NCI-H526 treated with DMSO at 0.1 percent for 48 hours (cell line): ENCODE measurements at places on chromosomes 12 and 14.

DNA sequence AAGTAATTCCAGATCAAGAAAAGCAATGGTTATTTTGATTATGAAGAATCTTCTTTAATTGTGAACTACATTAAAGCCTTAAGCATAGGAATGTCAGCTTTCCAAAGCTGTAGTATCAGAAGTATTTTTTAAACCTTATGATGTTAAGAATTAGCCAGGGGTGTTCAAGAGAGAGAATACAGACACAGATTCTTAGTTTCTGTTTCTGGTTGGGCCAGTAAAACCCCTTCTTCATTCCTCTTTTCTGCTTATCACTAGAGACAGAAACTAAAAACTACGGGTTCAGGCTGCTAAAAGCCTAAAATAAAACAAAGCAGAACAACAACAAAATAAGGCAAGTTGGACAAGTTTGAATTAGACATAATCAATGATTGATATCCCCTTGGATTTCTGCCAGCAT, 38.2 kb downstream of the IFT43 start:
- DNase-seq, result no peak

DNA sequence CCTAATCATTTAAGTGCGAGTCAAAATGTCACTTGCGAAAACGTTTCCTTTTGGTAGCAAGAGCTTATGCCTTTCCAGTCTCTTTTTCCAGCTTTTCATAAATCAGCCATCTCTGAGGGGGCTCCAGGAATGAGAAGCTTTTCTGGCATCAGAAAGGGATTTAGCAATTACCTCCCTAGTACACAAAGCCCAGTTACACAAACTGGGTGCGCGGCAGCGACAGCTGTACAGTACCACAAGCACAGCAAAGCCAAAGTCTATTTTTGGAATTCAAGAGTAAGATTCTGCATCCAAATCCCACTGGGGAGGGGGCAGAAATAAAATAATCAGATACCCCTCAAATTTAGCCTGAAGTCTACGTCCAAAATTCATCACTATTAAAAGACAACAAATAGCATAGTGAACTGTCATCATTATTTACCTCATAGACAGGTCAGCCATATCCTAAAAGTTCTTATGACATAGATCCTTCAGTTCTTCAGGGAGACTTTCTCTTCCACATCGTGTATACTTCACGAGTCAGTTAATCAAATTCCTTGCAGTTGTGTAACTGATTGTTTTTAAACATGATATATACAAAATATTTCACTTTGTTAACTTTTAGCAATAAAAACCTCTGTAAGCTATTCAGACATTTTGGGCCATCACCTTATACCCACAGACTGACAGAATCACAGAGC, 150.8 kb downstream of the TTC7B start:
- DNase-seq, result no peak

GRCh38 chr12:93468008-93468371, 676 bp downstream of the MRPL42 start:
- DNase-seq, result peak; percentile 39

GRCh38 chr12:52575256-52575655, 1.6 kb upstream of the KRT74 start:
- no peak for DNase-seq

- DNase-seq, result peak; percentile 19
Measured at GRCh38 chr12:58254463-58255100, 313.2 kb downstream of the ATP23 start.

DNA sequence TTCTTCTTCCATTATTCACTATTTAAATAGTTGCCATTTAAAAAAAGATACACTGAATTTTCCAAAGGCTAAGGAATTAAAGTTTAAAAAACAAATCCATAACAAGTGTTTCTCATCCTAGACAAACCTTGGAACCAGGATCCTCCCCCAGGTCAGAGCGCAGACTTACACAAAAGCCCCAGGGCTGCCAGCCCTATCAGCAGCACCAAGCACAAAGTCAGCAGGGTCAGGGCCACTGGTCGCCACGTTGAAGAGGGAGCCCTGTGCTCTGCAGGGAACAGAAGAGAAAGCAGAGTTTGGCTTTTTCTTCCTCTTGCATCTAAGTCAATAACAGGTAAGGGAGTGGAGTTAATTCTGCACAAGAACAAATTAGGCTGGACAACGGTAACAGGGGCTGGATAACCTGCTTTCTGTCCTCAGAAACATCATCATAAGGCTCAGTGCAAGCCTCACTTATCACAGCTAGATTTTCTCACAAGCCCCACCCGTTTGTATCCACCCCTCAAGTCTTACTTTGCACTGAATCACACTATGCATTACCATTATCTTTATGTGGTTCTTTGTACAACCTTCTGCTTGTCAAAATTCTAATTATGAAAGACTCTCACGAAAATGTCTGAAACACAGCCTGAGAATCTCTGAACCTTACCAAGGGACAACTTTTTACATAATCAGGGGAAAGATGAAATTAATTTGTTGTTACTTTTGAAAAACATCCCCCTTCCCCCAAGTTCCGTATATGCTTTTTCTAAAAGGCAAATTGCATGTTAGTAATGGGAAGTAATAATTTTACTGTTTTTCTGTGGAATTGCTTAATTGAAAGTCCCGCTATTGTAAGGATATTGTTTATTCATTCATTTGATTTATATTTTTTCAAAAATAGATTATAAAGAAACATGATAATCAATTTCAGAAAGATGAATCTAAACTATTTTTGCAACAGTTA, 9.6 kb downstream of the CLEC1A start:
- no peak for DNase-seq

GRCh38 chr12:82440885-82441284, 82.6 kb downstream of the METTL25 start:
- DNase-seq, result no peak

- DNase-seq, result no peak
Measured at GRCh38 chr14:93201155-93201704, 5.6 kb downstream of the GON7 start.

DNA sequence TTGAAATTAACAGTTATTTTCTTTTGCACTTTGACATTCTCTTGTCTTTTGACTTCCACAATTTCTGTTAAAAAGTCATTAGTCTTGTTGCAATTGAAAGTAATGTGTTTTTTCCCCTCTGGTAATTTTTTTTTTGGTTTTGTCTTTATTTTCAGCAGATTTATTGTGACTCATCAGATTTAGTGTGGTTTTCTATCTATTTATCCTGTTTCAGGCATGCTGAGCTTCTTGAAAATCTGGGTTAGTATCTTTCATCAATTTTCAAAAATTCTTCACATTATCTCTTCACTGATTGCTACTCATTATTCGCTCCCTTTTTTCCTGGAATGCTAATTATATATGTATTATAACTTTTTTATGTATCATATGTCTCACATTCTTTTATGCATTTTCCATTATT, 15.3 kb upstream of the NTF3 start:
- DNase-seq, result no peak

- no peak for DNase-seq
Measured at GRCh38 chr12:45121224-45121623, 70.3 kb upstream of the DBX2 start.

DNA sequence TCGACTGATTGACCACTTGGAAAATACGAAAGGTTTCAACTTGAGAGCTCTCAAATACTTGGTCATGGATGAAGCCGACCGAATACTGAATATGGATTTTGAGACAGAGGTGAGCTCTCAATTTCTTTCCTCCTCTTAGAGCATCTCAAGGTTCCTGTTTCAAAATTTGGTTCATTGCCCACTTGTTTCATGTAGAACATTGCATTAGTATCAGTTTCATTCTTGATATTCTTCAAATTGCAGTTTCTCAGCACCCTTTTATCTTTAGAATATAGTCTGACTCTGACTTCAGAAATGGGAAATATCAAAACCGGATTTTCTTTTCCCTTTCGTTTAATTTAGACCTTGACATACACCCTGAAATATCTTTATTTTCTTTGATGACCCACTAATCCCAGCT, 8.8 kb downstream of the DDX47 start:
- DNase-seq, result no peak

GRCh38 chr12:116099652-116100432, 177.7 kb downstream of the MED13L start:
- DNase-seq, result no peak

DNA sequence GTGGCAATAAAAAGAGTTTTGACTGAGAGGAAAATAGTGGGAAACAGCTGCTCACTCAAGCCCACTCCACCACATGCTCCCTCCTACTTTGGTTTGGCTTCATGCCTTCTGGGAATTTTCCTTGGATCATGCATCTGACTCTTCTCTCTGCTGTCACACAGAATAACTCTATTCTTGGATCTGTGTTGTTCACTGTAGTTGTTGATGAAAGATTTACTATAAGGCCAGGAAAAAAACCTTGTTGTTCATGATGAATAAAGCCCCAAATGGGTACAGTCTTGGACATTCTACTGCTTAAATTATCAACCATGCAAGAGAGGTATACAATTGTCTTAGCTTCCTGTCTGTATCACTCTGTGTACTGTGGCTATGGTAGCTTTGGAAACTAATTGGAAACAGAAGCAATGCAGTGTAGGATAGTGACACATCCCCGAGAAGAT, 70.5 kb downstream of the TMX1 start:
- no peak for DNase-seq

DNA sequence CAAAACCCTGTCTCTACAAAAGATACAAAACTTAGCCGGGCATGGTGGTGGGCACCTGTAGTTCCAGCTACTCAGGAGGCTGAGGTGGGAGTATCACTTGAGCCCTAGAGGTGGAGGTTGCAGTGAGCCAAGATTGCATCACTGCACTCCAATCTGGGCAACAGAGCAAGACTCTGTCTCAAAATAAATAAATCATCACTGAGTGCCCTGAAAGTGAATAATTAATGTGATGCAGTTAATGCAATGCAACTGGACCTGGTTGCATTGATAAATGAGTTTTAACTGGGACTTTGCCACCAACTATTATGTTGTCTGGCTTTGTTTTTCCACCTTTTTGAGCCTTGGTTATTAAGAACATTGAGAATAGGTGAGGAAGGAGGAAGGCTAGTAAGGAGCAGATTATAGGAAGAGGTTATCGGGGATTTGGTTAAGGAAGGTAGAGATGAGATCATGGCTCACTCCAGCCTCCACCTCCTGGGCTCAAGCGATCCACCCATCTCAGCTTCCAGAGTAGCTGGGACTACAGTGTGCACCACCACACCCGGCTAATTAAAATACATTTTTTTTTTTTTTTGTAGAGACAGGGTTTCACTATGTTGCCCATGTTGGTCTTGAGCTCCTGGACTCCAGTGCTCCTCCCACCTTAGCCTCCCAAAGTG, 8.0 kb downstream of the BORCS5 start:
- no peak for DNase-seq

DNA sequence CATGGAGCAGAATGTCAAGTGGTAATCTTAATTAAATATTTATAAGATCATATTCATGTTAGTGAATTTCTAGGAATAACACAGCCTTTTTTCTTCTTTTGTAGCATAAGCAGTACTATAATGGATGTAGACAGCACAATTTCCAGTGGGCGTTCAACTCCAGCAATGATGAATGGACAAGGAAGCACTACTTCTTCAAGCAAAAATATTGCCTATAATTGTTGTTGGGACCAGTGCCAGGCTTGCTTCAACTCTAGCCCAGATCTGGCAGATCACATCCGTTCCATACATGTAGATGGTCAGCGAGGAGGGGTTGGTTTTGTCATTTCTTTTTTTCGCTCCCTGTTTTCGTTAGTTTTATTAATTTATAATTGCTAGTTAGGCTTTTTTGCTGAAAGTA, 23.1 kb downstream of the AEBP2 start:
- DNase-seq, result no peak
